ENCODE measurements at places on chromosomes 11 and 22.

- no peak for DNase-seq
Measured at GRCh38 chr11:93741882-93742226, 382 bp downstream of the C11orf54 start.

- no peak for DNase-seq
Measured at GRCh38 chr11:116086426-116086825, 582.2 kb upstream of the CADM1 start.

GRCh38 chr11:46272816-46273427 lies 4.5 kb upstream of the CREB3L1 start:
- no peak for DNase-seq

GRCh38 chr11:61194981-61195695 lies 8.2 kb upstream of the PGA3 start:
- DNase-seq = no peak

DNA sequence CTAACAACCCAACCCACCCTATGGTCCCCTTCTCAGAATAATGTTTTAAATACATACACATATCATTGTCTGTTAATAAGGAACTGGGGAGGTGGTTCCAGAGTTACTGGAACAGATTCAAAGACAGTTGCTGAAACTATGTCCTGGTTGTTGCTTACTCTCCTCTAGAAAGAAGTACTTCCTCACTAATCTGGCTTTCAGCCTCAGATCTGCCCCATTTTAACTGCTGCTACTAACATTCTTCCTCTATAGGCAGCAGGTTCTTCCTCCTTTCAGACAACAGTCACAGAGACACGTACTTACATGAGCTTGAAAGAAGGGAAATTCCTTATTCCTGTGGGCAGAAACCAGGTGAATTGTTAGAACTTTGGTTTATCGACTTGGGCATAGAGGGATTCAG lies 8.1 kb upstream of the NEU3 start:
- DNase-seq = no peak

DNA sequence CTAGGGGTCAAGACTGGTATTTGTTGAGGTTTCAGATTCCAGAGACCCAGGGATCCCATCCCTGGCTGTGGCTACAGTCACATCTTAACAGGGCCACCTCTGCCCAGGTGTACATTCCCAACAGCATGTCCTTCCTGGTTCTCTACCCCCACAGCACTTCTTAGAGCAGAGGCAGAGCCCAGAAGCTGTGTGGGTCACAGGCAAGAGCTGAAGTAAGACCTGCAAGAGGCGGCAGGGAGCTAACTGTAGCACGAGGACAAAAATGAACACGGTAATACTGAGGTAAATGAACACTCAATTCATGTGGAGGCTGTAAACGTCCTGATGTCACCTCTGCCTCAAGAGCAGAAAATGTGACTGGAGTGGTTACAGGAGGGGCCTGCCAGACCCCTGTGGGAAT lies 21.7 kb upstream of the RAPSN start:
- no peak for DNase-seq

DNA sequence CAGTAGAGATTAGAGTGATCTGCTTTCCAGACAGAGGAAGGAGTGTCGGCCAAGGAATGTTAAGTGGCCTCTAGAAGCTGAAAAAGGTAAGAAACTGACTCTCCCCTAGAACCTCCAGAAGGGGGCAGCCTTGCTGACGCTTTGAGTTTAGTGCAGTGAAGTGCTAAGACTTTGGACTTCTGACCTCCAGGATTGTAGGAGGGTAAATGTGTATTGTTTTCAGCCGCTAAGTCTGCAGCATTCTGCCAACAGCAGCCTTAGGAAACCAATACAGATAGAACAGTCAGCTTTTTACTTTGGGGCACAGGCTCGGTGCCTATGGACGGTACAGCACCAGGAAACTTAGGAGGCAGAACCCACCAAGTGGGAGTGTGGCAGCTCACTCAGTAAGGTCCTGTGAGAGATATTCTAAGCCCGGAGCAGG lies 3.6 kb upstream of the TBC1D22A start:
- peak; percentile 70 for DNase-seq

- no peak for DNase-seq
Measured at GRCh38 chr11:2724653-2725367, 25.0 kb upstream of the KCNQ1OT1 start.

- peak; percentile 3 for DNase-seq
Measured at GRCh38 chr11:73196576-73196975, 21.5 kb upstream of the P2RY2 start.

DNA sequence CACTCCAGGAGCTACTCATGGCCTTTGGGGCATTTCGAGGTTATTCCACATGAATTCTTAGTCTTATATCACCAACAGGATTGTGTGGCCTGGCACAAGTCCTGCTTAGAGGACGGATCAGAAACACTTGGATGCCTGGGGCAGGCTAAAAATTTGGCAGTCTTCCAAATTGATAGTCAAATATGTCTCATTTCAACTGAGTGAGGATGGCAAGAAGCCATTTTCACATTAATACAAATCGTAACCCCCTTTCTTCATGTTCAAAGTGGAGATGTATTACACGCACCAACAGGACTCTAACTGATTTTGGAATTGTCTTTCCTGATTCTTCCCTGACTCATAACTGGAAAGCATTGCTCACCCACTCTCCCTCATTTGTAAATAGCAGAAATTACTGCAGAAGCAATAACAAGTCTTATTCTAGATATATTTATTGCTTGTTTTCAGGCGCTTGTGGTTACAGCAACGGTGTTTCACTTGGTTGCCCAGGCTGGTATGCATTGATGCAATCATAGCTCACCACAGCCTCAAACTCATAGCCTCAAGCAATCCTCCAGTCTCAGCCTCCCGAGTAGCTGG lies 10.3 kb upstream of the CCDC86 start:
- no peak for DNase-seq

DNA sequence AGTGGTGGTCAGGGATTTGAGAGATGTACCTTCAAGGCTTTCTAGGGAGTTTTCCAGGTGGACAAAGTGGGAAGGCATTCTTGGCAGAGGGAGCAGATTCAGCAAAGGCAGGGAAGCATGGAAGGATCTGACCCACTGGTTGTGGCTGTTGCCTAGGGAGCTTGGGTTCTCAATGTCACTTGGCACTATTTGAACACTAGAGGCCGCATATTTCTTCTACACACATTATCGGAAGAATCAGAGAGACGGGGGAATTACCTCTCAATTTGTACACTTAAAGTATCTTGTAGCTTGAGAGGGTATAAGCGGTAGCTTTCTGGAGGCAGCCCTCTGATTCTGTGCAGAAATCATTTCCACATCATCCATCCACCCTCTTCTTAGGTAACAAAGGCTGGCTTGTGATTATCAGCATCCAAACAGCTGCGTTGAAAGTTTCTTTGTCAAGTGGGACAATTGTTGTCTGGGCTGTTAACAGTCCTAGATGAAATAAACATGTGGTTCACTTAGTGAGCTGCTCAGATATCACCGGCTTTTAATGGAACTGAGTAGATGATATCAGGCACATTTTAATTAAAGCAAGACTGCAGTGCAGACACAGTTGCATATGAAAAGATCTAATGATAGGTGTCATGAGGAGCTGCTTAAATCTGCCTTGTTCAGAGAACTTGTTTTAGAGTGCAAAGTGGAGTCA lies 2.6 kb downstream of the NELL1 start:
- no peak for DNase-seq

DNA sequence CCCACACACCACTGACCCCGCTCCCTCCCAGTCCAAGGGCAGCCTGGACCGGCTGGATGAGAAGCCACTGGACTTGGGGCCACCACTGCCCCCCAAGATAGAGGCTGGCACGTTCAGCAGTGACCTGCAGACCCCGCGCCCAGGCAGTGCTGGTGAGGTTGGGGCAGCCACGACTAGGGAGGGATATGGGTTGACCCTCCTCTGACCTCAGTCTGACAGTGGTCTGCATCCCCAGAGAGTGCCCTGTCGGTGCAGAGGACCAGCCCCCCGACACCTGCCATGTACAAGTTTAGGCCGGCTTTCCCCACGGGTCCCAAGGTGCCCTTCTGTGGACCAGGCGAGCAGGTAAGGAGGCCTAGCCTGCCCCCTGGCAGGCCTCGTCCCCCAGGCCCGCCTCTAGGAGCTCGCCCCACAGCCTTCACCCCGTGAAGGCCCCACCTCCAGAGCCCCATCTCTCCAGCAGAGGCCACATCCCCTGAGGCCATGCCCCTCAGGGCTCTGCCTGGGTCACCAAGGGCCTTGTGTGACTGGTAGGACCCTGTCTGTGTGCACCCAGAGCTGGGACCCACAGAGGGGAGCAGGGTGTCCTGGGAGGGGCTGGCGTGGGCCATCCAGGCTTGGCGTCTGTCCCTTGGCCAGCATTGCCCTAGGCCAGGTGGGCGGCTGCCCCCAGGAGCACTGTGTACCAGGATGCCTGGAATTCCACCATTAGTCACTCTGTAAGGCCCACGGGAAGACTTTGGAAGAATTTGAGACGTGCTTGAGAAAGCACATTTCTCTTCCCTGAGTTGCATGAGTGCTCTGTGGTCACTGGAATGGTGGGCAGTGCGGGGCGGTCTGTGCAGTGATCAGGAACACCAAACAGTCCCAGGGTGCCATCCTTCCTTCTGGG lies 9.4 kb downstream of the CCDC188 start:
- no peak for DNase-seq

DNA sequence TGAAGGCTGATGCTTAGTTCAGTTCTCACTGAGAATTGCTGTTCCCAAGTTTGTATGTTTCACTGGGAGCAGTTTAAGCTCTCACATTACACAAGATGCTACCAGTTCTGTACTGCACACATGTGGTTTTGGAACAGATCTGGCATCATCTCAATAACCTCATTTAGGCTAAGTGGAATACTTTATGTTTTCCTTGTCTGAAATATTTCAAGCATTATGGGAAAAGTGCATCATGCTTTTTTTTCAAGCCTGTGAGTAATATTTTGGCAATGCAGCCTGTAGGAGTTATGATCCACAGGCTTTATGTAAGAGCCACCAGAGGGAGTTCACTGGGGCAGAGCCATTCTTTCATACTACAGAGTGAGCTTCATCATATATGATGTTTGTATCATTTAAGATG lies 141.5 kb downstream of the OR4C45 start:
- DNase-seq = no peak

- no peak for DNase-seq
Measured at GRCh38 chr22:44362249-44363012, 49.7 kb upstream of the SHISAL1 start.

GRCh38 chr11:111010391-111011274 lies 234.9 kb upstream of the POU2AF2 start:
- DNase-seq = no peak

GRCh38 chr11:73401924-73402833 lies 26.0 kb downstream of the RELT start:
- no peak for DNase-seq

GRCh38 chr11:122235615-122236014 lies 119.6 kb upstream of the BLID start:
- DNase-seq = no peak

GRCh38 chr11:35223371-35223796 lies 84.4 kb downstream of the CD44 start:
- no peak for DNase-seq

GRCh38 chr11:77435972-77436371 lies 37.9 kb downstream of the PAK1 start:
- DNase-seq = no peak

DNA sequence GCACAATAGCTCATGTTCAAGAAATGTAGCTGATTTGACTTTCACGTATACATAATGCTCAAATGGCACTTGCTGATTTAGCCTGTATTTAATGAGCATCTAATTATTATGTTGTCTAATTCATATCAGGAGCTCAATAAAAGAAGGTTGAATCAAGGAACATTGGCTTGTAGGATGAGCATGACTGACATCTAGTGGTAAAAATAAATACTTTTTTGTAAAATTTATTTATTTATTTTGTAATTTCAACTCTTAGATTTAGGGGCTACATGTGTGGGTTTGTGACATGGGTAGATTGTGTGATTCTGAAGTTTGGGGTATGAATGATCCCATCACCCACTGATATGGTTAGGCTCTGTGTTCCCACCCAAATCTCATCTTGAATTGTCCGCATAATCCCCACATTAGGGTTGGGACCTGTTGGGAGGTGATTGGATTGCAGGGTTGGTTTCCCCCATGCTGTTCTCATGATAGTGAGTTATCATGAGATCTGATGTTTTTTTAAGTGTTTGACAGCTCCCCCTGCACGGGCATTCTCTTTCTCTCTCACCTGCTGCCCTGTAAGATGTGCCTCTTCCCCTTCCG lies 1.7 kb upstream of the OR52E5 start:
- no peak for DNase-seq

DNA sequence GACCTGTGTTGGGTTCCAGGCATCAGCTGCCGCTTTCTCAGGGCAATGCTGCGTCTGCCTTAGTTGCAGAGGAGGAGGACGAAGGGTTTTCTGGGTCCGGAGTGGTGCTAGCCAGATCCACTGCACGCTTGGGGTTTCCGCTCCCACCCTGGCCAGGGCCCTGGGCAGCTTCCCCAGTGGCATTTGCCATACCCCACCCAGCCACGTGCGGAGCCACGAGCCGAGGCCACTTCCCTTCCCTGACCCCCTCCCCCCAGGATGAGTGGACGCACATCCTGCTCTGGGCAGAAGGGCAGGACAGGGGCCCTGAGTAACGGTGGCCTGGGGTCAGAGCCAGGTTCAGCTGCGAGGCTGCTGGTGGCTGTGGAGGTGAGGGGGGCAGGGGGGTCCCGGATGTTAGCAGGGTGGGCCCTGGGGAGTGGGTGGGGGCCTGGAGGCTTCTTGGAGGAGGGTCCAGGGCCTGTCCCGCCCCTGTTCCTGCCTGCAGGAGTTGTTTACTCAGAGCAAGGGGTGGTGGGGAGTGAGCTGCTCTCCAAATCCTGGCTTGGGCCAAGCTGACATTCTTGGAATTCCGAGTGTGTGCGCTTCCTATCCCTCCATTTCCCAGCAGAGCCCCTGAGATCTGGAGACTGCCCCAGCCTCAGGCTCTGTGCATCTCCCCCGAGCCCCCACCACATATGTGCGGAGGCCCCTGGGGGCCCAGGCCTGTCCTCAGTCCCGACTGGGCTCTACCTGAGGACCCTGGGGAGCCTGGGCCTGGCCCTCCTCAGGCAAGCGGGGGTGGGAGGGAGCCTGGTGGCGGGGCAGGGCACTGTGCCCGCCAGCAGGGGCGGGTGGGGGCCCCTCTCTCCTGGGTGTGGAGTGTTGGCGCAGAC lies 1.4 kb downstream of the TSPAN4 start:
- DNase-seq = peak; percentile 88

- DNase-seq = no peak
Measured at GRCh38 chr11:86606270-86606835, 66.1 kb downstream of the ME3 start.

DNA sequence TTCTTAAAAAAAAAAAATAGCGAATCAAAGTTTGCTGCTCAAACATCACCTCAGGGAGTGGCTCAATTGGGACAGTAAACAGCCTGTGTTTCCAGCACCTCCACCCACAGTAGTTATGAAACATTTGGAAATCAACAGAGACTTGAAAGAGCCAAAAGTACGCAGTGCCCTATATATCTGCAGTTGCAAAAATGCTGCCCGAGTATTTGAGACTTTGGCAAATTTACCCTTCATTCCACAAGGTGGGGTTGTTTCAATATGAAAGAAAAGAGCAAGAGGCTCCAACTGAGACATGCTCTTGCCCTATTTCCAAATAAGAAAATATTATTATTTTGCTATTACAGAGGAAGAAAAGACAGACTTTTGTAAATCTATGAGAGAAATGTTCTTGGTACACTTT lies 851.1 kb upstream of the RAG2 start:
- no peak for DNase-seq

Data from WTC11 (cell line).